ENCODE measurements at places on chromosomes 1 and 21.

- no peak for DNase-seq
These were observed 169.9 kb downstream of the KCNT2 start for GRCh38 chr1:196438329-196438728.

- DNase-seq, result no peak
These were observed 112.9 kb downstream of the ZBTB18 start for GRCh38 chr1:244163861-244164510.

- DNase-seq, result no peak
These were observed 157.2 kb downstream of the PTGER3 start for GRCh38 chr1:70890408-70890807.

- DNase-seq, result no peak
These were observed 32.3 kb downstream of the PCAT6 start for GRCh38 chr1:202843081-202843480.

GRCh38 chr1:203996126-203996525 lies 76.8 kb upstream of the SOX13 start:
- DNase-seq, result no peak

All from stimulated activated CD4-positive, alpha-beta T cell treated with anti-CD3 and anti-CD28 coated beads, TNF-alpha, amount 100 ng/mL, for 1 hour (primary cell).